AG08395 (cell line): ENCODE measurements at places on chromosomes 5 and 9.
A peak's percentile ranks its signal among the peaks of the same experiment; 100 is the strongest.

DNA sequence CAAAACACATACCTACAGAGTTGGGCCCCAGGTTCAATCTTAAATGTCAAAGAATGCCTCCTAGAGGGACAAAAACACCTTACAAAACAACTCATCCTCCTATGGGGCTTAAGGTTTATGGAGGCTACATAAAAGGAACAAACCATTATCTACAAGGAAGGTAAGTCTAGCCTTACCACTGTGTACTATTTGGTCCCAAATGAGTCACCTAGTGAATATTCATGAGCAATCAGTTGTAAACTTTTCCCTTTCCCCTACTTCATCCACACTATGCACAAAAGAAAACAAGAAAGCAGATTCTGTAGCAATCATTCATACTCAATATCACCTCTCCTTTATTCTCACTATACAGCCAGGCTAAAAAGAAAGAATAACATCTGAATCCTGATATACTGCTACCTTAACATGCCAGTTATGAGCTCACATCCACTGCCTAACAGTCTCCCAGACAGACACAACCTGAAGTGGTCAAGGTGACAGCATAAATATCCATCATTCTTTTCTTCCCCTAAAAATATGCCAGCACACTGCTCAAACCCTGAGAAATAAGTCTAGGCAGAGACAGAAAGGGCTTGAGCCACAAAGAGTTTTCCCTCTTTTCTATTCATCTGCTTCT, 6.2 kb downstream of the OXCT1 start:
- DNase-seq: peak; percentile 31

GRCh38 chr5:116905885-116906284, 331.3 kb upstream of the SEMA6A start:
- DNase-seq: no peak

DNA sequence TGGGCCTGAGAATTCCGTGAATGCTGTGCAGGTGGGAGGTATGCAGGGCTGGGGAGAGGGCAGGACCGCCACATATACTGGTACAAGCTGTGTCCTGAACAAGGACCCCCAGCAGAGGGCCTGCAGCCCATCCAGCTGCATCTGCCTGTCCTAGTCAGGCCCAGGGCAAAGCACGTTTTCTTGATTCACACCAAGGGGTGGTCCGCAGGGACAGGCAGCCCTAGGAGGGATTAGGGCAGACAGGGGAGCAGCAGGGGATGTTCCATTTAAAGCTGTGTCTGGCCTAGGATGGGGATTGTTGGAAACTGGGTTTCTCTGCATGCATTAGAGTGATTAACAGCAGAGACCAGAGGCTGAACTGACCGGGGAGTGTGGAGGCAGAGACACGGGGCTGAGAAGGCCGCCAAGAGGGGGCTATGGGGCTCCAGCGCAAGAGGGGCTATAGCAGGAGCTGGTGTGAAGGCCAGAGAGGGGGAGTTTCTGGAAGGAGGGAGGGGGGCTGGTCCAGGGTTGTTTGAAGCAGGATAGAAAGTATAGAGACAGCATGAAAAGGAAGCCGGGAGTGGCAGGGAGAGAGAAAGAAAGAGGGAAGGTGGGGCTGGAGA, 2.7 kb downstream of the GRM6 start:
- DNase-seq: no peak

DNA sequence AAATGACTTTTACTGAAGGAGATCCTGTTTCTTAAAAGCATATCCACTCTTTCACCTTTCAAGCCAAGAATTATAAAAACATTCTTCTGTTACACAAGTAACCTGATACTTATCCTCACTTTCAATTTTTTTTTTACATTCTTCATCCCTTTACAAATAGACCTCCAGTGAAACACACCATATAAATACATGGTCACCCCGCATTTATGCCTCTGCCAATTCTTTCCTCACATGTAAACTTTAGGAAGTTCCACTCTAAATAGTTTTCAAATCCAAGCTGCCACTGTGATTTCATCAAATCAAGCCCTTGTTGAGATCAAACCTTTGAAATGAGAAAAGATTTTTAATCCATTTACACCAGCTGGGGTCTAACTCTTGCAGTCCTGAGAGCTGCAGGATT, 40.0 kb downstream of the GAS1 start:
- DNase-seq: no peak

- DNase-seq: peak; percentile 55
Measured at GRCh38 chr5:124932791-124933600, 186.6 kb upstream of the ZNF608 start.

- DNase-seq: no peak
Measured at GRCh38 chr9:134371731-134372130, 45.5 kb downstream of the RXRA start.

- no peak for DNase-seq
Measured at GRCh38 chr5:111855356-111855755, 98.4 kb upstream of the NREP start.

DNA sequence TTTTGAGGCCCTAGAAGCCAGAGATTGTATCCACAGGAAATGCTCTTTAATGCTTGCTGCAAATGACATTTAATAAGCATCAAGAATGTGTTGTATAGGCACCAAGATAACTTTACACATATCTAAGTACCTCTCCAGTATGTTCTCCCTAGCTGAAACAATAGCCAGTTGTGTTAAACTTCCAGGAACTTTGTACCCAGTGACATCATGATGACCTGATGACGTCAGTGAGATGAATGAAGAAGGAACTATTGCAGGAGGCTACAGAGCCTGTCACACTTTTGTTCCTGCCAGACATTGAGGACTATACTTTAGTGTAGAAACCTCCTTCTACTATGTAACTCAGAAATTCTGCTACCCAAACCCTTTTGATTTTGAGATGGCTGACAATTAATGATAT, 129.8 kb downstream of the CD180 start:
- DNase-seq: no peak
